ENCODE measurements at places on chromosomes 16 and 17.
A peak's percentile ranks its signal among the peaks of the same experiment; 100 is the strongest.

GRCh38 chr17:43772877-43773648, 5.7 kb downstream of the DUSP3 start:
- DNase-seq = no peak

GRCh38 chr17:72430611-72431432, 310.0 kb downstream of the SOX9 start:
- no peak for DNase-seq

GRCh38 chr16:29844575-29845331, 18.3 kb downstream of the CDIPT start:
- no peak for DNase-seq

DNA sequence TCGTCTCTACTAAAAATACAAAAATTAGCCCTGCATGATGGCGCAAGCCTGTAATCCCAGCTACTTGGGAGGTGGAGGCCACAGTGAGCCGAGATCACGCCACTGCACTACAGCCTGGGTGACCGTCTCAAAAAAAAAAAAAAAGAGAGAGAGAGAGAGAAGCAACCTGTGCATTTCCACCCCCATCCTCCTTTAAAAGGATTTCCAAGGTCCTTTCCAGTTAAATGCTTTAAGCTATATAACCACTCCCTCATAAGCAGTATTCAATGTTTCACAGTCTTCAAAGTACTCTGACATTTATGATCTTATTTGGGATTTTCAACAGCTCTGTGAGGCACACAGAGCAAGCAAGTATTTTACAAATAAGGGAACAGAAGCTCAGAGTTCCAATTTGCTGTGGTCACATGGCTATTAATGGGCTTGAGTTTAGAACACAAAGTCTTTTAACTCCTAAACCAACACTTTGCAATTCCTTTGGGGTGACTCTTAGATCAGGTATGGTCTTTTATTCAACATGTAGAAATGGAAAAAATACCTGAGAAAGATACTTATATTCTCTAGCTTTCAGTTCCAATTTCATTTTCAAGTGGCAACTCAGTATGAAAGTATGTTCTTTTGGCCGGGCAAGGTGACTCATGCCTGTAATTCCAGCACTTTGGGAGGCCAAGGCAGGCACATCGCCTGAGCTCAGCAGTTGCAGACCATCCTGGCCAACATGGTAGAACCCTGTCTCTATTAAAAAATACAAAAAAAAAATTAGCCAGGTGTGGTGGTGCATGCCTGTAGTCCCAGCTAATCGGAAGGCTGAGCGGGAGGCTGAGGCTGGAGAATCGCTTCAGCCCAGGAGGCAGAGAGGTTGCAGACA, 31.3 kb downstream of the SPOP start:
- DNase-seq = peak; percentile 26

DNA sequence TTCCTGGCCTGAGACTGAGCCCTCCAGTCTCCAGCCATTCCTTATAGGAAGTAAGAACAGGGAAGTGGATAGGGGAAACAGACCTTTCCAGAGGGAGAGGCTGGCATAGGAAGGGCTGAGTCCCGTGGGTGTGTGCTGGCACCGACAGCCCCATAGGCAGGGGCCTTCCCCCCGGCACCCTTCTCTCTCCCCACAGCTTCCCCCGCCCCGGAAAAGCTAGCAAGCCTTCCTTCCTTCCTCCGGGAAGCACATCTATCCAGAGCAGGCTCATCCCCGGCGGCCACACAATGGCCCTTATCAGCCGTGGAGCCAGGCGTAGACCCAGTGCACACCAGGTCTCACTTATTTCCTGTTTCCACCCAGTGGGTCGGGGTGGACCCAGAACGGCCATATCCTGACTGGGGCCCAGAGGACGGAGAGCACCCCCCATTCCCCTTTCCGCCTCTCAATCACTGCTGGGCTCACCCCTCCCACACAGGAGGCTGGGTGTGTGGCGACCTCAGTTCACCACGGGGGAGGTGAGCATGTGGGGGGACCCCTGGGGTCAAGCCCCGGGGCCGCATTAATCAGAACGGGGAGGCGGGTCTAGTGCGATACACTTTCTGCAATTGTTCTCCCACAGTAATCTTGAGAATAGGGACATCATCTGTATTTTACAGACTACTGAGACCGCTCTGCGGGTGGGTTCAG, 950 bp upstream of the MYO1C start:
- no peak for DNase-seq

- no peak for DNase-seq
Observed at GRCh38 chr17:58311429-58311894, 17.1 kb downstream of the TSPOAP1 start.

DNA sequence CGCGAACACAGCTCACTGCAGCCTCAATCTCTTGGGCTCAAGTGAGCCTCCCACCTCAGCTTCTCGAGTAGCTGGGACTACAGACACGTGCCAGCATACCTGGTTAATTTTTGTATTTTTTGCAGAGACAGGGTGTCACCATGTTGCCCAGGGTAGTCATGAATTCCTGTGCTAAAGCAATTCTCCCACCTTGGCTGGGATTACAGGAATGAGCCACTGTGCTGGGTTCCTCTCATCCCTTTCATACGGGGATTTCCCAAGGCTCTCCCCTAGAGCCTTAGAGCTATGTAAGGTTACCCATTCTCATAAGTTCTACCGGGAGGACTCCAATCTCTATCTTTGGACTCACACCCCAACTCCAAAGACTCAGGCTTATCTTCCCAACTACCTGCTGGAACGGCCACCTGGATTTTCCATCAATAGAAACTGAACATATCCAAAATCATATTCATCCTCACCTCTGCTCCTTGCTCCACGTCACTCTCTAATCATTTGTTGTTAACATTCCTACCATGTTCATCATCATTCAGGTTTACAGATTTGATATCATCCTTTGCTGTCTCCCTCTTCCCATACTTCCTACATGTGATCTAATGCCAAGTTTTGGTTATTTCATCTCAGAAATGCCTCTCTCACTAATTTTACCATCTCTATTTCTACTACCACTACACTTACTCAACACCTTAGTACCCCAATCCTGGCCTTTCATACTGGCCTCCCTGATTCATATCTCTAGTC, 92.5 kb downstream of the NCOR1 start:
- DNase-seq = no peak

- DNase-seq = peak; percentile 29
Observed at GRCh38 chr17:31008374-31009041, 37.7 kb downstream of the RNF135 start.

- DNase-seq = no peak
Observed at GRCh38 chr17:44269535-44270240, 1.8 kb upstream of the SLC4A1 start.

DNA sequence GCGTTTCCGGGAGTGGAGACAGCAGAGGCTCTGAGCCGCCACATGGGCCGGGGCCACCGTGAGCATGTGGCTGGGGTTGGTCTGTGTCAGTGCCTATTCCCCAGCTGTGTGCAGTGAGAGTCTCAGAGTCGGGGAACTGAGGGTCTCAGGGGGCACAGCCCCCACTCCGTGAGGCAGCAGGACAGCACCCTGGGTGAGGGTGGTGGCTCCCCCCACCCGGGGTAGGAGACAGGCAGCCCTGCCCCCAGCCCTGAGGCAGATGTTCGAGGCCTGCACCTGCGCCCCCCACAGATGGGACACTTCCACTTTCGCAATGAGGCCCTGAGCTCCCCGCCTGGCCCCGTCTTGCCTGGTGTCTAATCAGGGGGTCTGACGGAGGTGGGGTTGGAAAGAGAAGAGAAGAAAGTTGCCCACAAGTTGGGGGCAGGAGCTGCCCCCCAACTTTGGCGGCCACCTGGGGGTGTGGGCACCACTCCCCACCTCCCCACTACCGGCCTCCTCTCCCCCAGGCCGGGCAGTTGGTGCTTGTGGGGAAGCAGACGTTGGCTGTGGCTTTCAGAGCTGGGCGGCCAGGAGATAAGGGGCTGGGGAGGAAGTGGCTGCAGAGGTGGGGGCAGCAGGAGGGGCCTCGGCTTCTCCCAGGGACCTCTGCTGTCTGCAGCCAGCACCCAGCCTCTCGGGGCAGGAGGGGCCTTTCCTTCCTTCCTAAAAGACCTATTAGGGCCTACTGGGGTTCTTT, 1.8 kb upstream of the CBFA2T3 start:
- DNase-seq = no peak

- no peak for DNase-seq
Observed at GRCh38 chr17:62085511-62086408, 20.7 kb upstream of the MED13 start.

- no peak for DNase-seq
Observed at GRCh38 chr17:49523706-49524472, 28.8 kb downstream of the NGFR start.

DNA sequence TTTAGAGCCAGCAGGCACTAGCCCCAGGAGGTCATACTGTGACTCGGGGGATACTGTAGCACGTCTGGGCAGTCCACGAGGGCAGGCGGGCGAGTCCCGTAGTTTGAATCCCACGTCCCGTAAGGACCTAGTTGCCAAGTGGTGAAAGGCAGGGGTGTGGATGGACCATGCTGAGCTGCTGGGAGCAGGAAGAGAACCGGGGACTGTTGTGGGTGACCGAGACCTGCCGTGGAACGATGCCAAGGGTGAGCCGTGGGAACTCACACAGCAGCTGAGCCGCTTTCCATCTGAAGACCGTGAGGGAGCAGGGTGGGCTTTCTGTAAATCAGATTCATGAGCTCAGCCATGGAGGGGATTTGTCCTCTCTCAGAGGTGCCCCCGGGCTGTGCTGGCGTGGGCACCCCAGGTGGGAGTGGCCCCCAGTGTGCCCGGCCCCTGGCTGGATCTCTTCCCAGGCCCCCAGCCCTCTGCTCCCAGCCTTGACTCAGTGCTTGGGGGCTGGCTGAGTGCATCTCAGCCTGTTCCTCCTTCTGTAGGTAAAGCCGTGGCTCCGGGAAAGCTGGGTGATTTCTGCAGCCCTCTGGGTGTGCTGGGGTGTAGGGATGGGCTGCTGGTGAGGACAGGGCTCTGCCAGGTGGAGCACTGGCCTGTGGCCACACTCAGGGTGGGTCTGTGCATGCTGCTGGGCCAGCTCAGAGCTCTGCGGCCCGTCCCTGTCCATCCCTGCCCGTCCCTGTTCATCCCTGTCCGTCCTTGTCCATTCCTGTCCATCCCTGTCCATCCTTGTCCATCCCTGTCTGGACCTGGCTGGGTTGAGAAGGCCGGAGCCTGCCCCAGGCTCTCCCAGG, 13.6 kb downstream of the ASPSCR1 start:
- no peak for DNase-seq

GRCh38 chr16:1809281-1809801, 15.8 kb upstream of the IGFALS start:
- no peak for DNase-seq
